Omental fat pad (tissue), 4 donors: ENCODE measurements at places on chromosomes 1 and 21.

DNA sequence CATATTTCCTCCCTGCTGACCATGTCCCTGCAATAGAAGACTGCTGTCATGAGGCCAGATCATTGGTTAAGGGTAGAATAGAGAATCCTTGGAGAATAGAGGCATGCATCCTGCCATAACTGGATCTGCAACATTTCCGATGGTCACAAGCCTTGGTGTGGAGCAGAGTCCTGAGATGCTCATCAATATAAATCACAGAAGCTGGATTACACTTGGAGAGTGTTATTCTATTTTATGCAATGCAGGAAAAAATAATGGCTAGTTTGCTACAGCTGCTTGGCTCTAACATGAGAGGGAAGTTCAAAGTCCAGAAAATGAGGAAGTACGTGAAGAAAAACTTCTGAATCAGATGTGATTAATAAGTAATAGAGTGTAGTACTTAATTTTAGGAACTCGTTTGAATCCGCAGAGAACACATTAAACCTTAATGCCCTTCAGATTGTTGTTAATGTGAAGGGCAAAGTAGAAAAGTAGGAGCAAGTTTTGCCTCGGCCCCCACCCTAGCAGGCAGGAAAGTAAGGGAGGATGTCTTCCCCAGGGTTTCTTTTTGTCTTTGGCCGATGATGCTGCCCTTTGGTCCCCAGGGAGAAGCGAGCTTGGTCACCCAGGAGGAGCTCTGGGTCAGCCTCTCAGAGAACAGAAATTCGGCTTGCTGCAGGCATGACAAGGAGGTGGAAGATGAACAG lies 59.5 kb downstream of the KCNK1 start:
- no peak for DNase-seq

DNA sequence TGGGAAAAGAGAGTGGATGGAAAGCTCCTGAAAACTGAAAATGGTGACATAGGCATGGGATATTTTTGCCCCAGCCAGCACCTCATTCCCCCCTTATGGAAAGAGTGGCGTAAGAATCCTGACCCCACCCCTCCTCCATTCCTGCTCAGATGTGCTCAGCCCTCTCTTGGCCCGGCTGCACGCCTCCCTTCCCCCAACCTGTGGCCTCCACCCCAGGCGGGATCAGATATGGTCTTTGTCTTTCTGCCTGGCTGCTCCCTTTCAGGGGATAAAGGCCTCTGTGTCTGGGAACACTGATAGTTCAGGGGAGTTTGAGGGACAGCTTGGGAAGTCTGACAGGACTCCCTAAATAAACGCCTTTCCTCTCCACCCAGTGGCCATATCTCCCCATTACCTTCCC lies 49.8 kb downstream of the KIRREL1 start:
- no peak for DNase-seq

DNA sequence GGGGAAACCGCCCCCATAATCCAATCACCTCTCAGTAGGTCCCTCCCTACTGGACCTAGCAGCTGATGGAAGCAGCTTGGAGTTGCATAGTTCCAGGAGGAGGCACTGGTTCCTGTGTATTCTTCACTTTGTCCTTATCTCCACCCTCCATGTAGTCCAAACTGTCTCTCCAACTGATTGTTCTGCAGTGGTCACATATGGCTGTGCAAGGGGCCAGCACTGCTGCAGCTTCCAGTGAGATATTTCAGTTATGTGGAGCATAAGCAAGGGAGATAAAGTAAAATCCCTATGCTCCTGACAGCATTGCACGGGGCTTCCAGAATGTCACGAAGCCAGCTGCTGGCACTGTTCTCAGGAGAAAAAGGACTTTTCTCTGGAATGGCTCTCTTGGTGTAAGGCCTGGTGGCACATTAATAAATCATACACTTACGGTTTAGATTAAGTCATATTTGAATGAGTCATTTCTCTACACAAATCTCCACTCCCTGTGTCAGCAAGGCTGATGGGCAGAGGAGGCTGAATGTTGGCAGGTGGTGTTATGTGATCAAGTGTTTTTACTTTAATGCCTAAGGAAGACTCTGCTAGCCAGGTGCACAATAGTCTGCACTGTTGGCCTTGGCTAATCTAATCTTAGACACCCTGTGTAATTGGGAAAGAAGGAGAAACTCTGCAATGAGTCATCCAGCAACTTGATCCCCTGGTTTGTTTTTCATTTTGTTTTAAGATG lies 93.4 kb downstream of the KCNK1 start:
- DNase-seq, result no peak

DNA sequence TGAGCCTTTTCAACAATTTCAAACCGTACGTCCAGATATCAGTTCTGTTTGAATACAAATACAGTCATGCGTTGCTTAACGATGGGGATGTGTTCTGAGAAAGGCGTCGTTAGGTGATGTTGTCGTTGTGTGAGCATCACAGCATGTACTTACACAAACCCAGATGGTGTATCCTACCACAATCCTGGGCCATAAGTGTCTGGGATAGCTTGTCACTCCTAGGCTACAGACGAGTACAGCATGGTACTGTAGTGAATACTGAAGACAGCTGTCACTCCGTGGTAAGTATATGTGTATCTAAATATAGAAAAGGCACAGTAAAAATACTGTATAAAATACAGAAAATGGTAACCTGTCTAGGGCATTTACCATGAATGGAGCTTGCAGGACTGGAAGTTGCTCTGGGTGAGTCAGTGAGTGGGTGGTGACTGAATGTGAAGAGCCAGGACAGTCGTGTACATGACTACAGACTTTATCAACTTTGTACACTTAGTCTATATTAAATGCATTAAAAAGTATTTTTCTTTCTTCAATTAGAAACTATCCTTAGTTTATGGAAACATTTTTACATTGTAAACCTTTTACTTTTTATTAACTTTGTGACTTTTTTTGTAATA lies 10.5 kb upstream of the OR2W3 start:
- no peak for DNase-seq

DNA sequence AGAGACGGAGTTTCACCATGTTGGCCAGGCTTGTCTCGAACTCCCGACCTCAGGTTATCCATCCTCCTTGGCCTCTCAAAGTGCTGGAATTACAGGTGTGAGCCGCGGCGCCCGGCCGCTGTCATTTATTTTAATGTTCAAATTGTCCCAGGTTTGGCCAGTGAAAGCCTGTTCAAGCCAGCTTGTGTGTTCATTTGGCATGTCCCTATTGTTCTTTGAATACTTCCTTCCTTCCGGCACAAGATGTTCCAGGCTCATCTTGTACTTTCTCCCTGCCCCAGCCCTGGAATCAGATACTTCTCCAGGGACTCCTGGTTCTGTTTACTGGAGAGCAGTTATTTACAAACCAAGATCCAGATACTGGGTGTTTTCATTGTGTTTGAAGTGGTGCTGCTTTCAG lies 37.0 kb downstream of the ZBTB8B start:
- DNase-seq, result no peak

DNA sequence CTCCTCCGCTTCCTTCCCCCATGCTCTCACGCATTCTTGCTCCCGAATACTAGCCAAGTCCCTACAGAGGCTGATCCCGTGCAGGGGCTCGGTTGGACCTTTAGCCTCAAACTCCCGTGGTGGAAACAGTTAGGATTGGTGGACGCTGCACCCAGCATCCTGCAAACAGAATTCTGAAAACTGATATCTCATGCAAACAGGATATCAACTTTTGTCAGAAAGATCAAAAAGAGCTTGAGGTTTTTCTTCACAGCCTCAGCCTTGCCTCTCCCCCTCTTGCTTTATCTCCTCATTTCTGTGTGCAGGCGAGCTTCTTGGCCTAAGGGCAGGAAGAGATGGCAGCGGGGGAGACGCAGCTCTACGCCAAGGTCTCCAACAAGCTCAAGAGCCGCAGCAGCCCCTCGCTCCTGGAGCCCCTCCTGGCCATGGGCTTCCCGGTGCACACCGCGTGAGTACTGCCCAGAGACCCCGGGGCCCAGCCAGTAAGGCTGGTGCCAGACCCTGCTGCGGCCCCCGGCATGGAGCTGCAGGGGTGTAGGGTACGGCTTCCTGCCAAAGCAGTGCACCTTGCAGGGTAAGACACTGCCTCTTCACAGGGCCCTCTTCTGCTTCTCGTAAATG lies at the start of gene UBASH3A:
Gene UBASH3A (plus strand): TSS at position 292 of the 621 bp plus-strand sequence. CDS start 44 bp downstream, at position 336.
- DNase-seq, result no peak

DNA sequence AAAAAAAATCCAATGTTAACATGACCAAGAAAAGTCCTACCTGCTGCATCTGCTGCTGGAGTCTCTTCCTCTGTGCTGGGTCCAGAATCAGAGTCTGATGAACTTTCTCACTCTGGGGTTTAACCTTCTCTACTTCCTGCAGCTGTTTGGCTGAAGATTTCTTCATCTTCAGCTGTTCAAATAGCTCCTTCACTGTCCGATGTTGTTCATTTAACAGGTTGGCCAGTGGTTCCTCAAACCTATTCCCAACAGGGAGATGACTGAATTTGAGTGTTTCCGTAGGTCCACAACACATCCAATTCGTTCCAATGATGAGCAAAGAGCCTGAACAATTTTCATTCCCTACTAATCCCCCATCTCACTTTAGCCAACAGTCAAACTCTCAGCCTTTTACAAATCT lies 79.4 kb downstream of the GON4L start:
- no peak for DNase-seq

DNA sequence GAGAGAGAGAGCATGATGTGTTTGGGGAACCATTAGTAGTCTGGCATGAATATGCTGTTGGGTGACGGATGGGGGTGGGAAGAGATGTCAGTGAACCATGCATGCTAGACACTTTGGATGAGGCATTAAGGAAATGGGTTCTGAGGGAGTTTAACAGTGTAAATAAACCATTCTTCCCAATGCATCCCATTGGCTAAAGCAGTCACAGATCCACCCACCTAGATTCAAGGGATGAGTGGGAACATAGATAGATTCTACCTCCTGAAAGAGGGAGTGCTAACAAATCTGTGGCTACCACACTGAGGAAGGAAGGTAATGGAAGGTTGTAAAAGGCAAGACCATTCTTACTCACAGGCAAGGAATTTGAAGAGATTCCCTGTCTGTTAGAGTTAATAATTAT lies 129.8 kb upstream of the CACNA1E start:
- no peak for DNase-seq

GRCh38 chr21:35378881-35379280 lies 329.8 kb upstream of the RUNX1 start:
- DNase-seq, result no peak

DNA sequence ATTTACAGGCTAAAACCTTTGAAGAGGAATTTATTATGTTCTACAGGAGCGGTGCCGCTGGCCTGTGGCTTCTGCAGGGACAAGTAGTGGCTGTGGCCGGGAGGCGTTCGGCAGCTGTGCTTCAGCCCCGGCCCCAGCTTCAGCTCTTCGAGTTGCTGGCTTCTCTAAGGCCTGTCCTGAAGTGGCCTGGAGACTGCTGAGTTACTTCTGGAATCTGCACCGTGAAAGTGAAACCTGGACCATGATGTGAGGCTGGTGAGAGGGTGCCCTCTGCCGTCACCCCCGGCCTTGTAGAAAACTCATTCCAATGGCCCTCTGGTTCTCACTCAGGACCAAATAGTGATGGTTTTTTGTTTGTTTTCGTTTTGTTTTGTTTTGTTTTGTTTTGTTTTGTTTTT lies 48.1 kb downstream of the PRKCZ start:
- no peak for DNase-seq

GRCh38 chr1:38088366-38088765 lies 41.8 kb upstream of the POU3F1 start:
- no peak for DNase-seq

GRCh38 chr1:187027253-187027652 lies 198.5 kb downstream of the PLA2G4A start:
- no peak for DNase-seq

DNA sequence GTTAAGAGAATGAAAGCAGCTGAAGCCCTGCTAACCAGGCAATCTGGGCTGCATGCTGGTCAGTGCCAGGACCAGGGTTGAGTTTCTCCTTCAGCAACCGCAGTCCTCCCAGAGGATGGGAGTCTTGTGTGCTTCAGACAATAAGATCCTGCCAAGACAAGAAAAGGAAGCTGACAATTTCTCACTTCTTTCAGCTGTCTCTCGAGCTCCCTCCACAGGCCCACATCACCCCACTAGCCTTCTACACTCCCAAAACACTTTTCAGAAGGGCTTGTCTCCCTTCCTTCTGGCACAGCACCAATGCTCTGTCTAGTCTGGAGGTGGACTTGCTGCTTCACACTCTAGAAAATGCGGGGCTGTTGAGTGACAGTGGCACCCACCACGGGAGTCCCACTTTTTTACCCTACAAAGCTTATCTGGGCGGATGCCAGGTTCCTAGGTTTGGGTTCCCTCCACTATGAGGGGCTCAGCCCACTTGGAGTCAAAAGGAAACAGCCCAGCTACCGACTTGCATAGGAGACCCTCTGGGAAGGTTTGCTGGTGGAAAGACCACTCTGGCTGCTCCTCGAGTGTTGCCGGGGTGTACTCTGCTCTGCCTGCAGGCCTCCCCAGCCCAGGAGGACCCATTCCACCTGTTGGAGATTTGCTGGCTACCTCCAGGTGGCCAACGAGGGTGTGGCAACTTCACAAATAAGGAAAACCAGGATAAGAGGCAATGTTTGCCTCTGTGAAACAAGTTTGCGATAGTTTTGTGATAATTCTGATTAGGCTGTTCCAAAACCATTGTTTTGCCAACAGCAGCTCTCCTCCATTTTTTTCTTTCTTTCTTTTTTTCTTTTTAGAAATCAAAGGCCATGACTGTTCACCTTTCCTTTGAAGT lies 68.9 kb downstream of the TENT5C start:
- no peak for DNase-seq

DNA sequence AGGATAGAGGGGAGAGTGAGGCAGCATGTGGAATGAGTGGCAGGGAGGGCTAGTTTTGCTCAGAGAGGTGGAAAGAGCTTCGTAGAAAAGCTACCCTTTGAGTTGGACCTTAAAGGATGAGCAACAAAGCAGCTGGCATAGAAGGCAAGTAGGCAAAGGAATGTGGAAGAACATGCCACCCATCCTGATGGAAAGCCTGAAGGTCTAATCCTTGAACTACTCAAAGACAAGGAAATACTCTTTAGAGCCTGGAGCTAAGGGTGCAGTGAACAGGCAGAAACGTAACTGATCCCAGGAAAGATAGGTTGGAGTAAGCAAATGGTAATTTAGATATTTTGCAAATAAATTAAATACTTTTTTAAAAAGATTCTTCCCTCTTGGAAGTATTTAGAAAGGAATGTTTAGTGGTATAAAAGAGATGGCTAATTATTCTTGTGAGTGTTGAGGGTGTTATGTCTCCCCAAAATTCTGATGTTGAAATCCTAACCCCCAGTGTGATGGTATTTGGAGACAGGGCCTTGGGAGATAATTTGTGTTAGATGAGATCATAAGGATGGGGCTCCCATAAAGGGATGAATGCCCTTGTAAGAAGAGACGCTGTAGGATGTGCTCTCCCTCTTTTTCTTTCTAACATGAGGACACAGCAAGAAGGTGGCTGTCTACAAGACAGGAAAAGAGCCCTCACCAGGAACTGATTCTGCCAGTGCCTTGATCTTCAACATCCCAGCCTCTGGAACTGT lies 308.1 kb upstream of the RUNX1 start:
- no peak for DNase-seq
